ENCODE measurements at places on chromosomes 7 and 10.

- no peak for DNase-seq
Observed at GRCh38 chr10:31384589-31384949, 65.6 kb downstream of the ZEB1 start.

GRCh38 chr7:45220846-45221618, 63.4 kb downstream of the RAMP3 start:
- no peak for DNase-seq

DNA sequence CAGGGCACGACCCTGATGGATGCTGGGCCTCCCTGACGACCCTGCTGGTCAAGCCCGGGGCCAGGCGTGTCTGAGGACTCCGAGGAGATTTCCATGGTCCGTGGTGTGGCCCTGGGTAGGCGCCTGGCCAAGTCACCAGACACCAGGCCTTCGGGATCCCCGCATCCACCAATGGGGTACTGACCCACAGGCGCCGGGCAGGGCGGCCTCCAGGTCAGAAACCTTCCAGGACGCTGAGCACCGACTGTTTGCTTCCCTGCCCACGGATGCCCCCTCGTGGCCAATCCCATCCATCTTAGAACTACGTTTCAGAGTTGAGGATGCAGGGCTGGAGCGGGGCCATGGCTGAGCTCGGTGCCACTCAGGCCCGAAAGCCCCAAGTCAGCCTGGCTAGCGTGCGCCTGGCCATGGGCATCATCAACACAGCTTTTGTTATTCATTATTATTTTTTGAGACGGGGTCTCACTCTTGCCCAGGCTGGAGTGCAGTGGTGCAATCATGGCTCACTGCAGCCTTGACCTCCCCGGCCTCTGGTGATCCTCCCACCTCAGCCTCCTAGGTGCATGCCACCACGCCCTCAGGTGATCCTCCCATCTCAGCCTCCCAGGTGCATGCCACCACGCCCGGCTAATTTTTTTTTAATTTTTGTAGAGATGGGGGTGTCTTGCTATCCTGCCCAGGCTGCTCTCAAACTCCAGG, 7.1 kb upstream of the AMZ1 start:
- peak; percentile 83 for DNase-seq

DNA sequence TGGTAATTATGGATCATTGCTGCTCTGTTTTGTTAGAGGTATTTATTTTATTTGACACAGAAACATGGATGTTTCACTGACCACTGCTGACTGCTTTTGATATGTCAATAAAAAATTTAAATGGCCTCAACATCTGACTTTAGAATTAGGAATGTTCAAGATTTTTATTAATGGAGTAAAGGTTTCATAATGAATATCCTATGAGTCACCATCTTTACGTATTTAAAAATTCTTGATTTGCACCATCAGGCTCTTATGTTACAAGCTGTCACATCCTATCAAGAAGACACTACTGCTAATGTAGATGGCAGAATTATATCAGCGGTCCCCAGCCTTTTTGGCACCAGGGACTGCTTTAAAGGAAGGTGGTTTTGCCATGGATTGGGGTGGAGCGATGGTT, 578.7 kb upstream of the NRP1 start:
- no peak for DNase-seq

DNA sequence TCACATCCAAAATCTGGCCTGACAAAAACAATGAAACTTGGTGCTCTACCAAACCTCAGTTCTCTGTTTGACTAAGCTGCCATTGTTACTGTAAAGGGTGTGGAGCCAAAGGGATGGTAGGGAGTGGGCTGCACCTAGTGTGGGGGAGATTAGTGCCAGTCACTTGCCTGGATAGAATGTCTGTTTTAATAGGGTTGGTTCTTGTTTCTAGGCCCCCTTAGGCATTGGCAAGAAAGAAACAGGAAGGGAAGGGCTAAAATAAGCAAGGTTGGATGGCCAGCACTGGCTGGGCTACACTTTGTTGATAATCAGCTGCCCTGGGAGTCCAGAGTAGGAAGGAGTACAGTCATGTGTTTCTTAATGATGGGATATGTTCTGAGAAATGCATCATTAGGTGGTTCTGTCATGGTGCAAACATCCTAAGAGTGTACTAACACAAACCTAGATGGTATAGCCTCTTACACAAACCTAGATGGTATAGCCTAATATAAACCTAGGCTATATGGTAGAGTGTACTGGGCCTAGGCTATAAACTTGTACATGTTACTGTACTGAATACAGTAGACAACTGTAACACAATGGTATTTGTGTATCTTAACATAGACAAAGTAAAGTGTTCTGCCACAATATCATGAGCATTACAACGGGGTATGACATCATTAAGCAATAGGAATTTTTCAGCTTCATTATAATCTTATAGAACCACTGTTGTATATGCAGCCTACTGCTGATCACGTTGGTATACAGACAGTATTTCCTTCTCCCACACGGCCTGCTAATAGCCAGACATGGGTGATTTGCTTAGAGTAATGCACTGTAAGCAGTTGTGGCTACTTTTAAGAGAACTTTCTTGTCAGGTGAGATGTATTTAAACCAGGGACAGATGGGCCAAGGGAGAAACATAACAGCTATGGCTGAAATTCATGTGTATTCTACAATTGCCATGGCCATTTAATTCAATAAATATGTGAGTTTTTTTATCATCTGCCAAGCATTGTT, 15.4 kb downstream of the BBIP1 start:
- DNase-seq: no peak

DNA sequence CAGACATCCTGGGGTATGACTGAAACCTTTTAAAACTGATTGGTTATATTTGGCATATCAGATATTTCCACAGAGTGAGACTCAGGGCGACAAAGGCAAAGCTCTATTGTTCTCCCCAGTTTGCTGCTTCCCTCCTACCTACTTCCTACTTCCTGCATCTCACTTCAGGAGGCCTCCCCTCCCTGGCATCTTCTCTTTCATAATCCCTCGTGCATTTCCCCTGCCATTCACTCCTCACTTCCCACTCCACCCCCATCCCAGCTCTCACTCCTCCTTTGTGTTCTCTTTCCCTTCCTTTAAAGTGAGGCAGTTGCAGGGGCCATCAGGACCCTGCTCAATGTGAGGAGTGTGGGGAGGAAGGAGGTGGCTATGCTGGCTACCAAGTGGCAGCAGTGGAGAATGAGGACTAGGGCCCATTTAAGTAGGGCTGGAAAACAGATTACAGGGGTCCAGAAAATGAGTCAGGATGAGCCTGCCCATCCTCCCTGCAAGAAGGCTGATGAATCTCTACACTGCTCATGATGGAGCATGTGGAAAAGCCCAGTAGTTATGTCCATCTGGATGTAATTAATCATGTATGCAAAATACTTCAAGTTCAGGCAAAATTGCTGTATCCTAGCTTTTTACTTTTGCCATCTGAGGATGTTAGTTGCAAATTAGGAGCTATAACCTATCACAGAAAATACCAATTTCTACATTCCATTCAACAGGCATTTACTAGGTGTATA, 311.8 kb upstream of the IMMP2L start:
- no peak for DNase-seq

- DNase-seq: no peak
Observed at GRCh38 chr7:150413640-150414081, 34.5 kb downstream of the ZNF775 start.

DNA sequence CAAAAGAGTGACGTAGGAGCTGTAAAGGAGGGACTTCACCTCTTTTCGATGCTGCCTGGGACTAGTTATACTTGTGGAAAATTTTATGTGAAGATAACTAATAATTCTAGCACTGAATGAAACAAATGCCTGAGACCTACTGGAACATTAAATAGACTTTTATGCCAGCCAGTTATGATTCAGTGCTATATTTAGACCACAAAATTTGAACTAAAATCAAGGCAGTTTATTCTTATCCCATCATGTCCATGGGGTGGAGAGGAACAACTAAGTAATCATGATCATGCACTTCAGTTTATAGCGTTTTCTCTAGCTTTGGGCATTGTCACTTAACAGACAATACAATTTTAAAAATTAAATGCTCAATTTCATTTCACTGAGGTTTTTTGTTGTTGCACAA, 76.7 kb downstream of the ZEB1 start:
- DNase-seq: no peak

GRCh38 chr7:21544715-21545114, 1.9 kb downstream of the DNAH11 start:
- no peak for DNase-seq

DNA sequence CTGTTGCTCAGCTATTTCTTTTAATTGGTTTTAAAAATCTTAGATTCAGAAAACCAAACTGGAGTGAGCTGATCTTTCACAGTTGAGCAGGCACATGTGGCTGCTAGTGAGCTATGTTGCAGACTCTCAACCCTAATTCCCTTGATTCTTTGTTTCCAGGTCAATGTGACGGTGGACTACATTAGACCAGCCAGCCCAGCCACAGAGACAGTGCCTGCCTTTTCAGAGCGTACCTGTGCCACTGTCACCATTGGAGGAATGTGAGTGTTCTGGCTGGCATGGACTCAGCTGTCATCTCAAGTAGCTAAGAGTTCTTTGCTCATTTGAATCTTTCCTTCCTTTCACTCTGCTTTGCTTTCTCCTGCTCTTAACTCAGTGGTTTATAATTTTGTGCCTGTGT, 187.1 kb downstream of the LRRC4 start:
- no peak for DNase-seq

DNA sequence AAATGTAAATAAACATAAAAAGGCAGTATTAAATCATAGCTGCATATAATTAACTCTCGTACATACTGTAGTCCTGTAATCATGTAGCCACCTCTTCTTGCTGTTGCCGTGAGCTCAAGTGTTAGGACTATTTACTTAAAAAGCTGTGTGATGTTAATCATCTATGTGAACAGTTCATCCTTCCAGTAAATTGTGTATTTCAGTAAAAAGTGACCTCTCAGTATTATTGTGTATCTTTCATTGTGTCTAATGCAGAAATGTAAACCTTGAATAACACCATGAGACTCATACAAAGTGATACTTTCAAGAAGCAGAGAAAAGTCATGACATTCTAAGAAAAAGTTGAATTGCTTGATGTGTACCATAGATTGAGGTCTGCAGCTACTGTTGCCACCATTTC, 38.0 kb downstream of the ADD3 start:
- no peak for DNase-seq

GRCh38 chr10:95388109-95388471, 97.3 kb upstream of the PDLIM1 start:
- no peak for DNase-seq

DNA sequence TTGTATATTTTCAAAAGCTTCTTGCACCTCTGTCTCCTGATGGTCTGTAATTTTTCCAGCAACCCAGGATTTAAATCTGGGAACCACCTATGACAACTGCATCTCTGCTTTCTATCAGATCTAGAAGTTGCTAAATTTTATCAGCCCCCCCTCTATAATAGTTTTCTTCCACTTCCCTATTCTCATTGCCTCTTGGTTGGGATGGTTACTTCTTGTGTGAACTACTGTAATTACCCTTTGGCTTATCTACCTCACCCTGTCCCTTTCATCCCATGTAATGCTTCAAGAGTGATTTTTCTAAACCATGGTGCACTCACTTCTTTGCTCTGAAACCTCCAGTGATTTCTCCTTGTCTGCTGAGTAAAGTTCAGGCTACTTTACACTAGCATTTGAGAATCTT, 92.3 kb downstream of the BMPR1A start:
- DNase-seq: no peak

DNA sequence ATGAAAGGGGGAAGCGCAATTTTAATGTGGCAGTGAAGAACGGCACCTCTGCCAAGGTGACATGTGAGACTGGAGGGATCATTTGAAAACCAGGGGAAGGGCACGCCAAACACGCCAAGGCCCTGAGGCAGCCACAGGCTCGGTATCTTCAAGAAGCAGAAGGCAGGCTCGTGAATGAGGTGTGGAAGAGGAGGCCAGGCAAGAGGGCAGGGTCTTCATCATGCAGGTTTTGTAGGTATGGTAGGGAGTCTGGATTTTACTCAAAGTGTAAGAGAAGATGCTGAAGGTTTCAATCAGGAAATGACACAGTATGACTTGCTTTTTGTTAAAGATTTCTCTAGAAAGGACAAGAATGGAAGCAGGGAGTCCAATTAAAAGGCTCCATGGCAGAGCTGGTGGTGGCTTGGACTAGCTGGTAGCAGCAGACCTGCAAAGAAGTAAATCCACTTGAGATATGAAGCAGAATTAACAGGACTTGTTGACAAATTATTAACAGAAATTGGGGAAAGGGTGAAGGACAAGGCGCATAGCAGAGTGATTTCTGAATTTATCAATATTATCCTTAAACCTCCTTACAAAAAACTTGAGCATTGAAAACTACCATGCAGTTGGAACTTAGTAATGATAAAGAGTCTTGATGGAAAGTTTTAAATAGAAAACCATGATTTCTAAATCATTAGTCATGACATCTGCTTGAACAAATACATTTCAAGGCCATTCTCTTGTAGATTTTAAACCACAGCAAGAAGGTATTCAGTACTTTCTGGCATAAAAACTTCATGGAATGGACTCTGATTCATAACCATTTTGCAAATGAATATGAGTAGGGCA, 70.4 kb downstream of the COA1 start:
- DNase-seq: peak; percentile 57

DNA sequence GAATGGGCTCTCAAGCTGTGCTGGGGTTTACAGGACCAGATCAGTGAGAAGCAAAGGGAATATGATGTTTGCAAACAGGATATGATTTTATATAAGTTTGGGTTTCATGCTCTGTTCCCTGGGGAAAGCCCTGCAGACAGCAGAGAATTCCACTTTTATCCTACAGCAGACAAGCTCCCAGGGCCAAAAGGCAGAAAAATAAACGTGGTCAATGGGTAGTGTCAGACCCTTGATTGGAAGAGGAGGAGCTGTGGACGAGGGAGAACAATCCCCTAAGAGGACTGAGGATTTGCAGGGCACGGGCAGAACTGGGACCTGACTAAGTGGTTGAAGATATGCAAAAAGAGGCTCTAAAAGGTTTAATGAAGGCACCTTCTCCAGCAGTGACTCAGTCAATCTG, 275.3 kb downstream of the HDAC9 start:
- no peak for DNase-seq

DNA sequence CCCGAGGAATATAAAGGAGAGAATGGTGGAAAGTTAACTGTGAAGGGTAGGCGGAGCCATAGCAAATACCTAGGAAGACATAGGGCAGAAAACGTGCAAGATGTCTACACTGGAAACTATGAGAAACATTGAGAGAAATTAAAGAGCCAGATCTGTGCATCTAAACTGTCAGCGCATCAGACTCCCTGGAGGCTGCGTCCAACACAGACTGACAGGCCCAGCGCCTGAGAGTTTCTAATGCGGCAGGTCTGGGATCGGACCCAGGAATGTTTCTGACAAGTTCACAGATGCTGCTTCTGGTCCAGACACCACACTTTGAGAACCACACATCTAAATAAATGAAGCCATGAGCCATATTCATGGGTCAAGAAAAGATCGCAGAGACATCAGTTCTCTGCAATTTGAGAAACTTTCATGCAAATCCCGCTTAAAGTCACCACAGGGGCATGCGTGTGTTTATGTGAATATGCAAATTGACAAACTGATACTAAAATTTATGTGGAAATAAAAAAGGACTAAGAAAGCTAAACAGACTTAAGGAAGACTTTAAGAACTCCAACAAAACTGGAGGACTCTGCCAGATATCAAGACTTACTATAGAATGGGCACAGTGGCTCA, 38.8 kb downstream of the PROSER2 start:
- no peak for DNase-seq

Measured in GM13976 (cell line).